Activated CD8-positive, alpha-beta T cell treated with anti-CD3 and anti-CD28 coated beads, Interleukin-2, amount 10 ng/mL, durations not matched to agents 7 days and 5 days (primary cell): ENCODE measurements at places on chromosomes 6 and 20. TPM values are rescaled to one million over a fixed set of nuclear protein-coding genes. Genes with fewer than 3 reads are reported as not detected.

SIGLEC1 gene
- not detected for total RNA-seq

POPDC3 gene
- total RNA-seq = not detected

GRCh38 chr20:63500902-63501817 lies 2.3 kb upstream of the EEF1A2 start:
- no peak for DNase-seq

SAMD3 gene
- total RNA-seq = 22.1 TPM

GRCh38 chr6:24856901-24857670 lies 58.4 kb upstream of the ARMH2 start:
- DNase-seq = no peak

TAGAP gene
- 64.5 TPM for total RNA-seq

DNA sequence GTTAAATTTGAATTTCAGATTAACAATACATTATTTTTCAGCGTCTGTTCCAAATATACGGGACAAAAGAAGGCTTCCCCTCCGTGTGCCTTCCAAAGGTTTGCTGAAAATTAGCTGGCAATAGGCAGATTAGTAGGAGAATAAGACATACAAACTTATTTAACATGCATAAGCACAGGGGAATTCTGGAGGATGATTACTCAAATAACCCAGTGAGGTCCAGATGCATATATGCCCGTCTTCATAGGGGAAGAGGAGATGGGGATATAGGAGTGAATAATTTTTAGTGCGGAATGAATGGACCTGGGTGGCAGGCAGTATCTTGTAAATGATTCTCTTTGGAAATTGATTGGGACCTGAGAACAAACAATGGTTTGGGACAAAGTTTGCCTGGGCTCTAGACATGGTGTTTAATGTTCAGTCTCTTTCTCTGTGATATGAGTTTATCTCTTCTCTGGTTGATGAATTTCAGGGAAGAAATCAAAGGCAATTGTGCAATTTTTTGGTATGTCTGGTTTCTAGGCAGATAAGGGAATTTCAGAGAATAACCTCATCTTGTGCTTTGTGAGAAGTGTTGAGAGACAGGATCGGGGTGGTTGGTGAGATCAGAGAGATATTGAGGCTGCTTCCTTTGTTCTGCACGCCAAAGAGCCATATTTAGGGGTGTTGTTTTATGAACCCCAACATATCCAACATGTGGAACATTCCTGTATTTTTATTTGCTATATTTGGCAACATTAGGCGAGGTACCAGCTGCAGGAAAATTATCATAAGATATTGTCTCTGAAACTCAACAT lies 63.7 kb downstream of the MKKS start:
- DNase-seq = no peak

DNA sequence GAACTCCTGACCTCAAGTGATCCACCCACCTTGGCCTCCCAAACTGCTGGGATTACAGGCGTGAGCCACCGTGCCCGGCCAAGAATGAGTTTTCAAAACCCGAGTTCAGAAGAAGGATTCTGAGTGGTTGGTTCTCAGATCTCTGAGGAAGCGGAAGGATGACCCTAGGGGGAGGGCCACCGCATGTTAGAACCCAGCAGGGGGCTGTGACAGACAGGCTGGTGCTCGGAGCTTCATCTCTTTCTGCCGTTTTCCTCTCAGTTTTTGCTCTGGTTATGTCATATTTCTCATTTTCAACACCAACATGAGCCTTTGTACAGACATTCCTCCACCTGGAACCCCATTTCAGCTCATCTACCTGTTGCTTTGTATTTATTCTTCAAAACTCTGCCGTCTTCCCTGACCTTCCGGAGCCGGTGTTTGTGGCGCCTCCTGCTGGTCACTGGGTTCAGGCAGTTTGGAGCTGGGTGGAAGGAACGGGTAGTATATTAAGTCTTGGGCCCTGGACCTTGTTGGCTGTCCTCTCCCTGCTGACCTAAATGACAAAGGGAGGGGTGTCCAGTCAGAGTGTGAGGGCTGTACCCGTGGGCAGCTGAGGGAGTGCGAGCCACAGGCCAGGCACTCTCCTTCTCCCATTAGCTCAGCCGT lies at the start of gene DEFB123:
DEFB123 (plus strand) TSS at position 621 of the 648 bp plus-strand sequence. CDS start 67 bp downstream, outside the sequence.
- no peak for DNase-seq

- no peak for DNase-seq
Measured at GRCh38 chr6:157232161-157232895, 91.0 kb downstream of the TMEM242 start.

DNA sequence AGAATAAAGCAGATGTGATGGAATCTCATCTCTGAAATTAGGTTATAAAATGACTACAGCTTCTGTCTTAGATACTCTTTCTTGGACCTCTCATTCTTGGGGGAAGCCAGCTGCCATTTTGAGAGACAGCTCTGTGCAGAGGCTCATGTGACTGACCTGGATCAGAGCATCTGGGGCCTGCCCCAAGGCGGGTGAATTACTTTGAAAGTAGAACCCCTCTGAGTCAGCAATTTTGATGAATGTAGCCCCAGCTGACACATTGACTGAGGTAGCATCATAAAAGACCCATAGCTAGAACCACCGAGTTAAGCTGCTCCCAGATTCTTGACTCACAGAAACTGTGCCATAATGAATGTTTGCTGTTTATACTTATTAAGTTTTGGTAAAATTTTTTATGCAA lies 124.5 kb downstream of the THEMIS start:
- no peak for DNase-seq

- no peak for DNase-seq
Measured at GRCh38 chr6:71887006-71887743, 825 bp downstream of the RIMS1 start.

DNA sequence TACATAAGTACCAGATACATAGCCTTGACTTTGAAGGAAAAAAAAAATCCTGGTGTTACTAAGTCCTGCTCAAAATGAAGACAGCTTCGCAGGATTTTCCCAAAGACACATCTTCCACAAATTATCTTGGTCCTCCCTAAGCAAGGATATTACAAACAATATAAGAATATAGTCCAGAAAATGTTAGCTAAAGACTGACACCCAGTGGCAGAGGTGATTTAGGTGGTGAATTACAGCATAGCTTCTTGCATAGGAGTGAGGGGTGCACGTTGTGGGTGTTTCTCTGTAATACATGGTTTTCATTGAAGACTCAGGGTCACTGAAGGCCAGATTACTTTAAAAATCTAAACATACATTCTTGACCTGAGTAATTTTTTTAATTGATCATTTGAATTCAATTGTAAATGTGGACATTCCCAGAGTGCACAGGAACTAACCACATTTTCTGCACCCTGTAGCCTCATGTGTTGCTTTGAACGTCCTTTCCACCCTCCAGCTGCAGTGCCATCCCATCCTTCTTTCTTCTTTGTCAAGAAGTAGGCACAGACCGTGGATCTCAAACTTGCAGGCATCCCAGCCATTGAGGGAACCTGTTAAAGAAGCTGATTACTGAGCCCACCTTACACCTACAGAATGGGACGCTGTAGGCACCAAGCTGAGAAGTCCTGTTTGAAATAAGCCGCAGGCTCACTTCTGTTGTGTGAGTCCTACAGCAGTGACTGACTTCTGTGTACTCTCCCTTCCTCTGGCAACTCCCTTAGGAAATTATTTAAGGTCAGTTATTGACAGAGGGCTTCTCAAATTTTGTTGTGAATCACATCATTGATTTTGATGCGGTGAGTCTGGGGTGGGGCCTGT lies 102.6 kb downstream of the PERP start:
- peak; percentile 32 for DNase-seq

GRCh38 chr20:20204256-20204655 lies 151.9 kb downstream of the CFAP61 start:
- DNase-seq = no peak

GRCh38 chr6:27188885-27189418 lies 58.5 kb upstream of the PRSS16 start:
- DNase-seq = peak; percentile 69

GRCh38 chr20:32476684-32477593 lies 108.2 kb downstream of the NOL4L start:
- DNase-seq = no peak

DNA sequence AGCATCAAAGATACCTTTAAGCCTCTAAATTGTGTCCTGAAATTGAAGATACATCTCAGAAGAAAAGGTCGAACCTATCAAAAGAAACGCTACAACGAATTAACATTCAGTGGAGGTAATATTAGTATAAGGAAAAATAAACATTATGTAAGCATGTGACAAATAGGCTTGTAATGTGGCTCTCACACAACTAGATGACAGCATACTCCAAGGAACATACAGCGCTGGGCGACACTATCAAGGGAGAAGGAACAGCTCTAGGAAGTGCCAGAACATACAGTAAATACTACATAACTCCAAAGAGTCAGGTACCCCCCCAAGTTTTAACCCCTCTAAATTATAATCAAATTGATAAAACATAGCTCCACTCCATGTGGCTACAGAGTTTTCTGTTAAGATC lies 103.5 kb downstream of the LAMP5 start:
- DNase-seq = no peak

DNA sequence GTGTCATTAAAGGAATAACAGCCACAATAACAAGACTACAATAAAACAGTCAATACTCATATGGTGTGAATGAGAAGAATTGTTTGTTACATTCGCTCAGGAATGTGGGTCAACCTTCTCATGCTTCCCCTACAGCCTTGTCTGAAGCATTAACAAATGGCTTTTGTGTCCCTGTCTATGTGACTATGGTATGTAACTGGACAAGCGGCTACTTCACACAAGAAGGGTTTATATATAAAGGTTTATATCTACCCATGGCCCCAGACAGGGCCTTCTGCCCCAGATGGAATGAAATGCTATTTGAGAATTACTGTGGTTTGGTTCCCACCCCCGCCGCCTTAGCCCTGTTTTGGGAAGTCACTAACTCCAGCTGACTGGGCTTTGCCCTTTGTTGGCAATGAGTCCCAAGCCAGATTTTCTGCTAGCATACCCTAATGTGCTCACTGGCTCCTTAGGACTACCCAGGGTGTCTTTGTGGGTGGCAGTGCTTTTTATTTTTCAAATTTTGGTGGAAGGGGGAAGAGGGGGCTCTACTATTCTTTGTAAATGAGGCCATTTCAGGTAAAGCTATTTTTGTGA lies 39.4 kb downstream of the TFAP2A start:
- no peak for DNase-seq

DNA sequence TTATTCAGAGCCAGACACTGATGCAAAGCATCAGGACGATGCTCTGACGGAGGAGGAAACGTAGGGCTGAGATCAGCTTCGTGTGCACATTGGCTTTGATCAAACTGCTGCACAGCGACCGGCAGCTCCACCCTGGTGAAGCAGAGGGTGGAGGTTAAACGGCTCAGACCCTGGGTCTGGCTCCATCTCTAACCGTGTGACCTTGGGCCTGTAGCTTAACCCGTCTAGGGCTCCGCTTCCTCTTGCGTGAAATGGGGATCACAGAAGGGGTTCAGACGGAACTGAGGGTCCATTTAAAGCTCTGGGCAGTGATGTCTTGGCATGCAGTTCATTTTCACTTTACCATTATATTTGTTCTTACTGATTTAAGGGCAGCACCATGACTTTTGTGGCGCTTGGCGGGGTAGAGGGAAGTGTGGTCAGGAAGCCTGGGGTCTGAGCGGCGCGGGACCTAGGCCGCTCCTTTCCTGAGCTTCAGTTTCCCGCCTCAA lies 644 bp downstream of the RBL1 start:
- DNase-seq = peak; percentile 73

ABRACL gene
- total RNA-seq = 124 TPM

DNA sequence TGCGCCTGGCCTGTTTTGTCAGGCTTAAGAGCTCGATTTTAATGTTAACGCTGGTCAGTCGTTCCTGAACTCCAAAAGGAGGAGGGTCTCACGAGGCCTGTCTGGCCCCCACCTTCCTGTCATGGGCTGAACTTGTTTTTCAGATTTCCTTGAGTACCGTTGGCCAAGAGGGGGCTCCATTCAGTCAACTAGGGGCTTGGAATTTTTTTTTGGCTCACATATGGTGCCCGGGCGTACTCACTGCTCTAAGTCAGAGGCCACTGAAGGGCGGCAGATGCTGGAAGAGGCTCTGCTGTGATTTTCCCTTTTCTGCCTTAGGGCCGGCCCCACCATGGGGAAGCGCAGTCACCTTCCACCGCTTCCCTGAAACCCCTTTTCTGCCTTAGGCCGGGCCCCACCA lies 6.9 kb upstream of the BIRC7 start:
- DNase-seq = no peak

DACT2 gene
- not detected for total RNA-seq

RIN2 gene
- total RNA-seq = not detected

DNA sequence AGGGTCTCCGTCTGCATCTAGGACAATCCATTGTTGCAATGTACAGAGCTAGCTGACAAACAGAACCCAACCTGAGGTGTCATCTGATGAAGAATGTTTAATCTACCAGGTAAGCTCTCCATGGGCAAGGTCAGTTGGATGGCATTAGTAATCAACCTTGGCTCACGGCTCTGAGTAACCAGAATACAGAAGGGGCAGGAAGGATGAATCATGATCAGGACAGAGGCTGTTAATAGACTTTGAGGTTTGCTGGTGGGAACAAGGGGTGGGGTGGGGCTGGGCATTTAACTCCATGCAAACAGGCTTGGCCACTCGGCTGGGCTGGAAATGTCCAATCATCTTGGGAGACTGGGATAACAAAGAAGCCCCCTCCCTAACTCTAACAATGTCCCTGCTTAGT lies 77.1 kb upstream of the MRPS10 start:
- no peak for DNase-seq
